ENCODE measurements at places on chromosomes 3 and 15. TPM values are rescaled to one million over a fixed set of nuclear protein-coding genes. Genes with fewer than 3 reads are reported as not detected.
A peak's percentile ranks its signal among the peaks of the same experiment; 100 is the strongest.

Gene GRAMD1C
- 7.4 TPM for total RNA-seq

Gene GOLGA8T
- total RNA-seq = not detected

Gene PLA2G4F
- 16.0 TPM for total RNA-seq

DNA sequence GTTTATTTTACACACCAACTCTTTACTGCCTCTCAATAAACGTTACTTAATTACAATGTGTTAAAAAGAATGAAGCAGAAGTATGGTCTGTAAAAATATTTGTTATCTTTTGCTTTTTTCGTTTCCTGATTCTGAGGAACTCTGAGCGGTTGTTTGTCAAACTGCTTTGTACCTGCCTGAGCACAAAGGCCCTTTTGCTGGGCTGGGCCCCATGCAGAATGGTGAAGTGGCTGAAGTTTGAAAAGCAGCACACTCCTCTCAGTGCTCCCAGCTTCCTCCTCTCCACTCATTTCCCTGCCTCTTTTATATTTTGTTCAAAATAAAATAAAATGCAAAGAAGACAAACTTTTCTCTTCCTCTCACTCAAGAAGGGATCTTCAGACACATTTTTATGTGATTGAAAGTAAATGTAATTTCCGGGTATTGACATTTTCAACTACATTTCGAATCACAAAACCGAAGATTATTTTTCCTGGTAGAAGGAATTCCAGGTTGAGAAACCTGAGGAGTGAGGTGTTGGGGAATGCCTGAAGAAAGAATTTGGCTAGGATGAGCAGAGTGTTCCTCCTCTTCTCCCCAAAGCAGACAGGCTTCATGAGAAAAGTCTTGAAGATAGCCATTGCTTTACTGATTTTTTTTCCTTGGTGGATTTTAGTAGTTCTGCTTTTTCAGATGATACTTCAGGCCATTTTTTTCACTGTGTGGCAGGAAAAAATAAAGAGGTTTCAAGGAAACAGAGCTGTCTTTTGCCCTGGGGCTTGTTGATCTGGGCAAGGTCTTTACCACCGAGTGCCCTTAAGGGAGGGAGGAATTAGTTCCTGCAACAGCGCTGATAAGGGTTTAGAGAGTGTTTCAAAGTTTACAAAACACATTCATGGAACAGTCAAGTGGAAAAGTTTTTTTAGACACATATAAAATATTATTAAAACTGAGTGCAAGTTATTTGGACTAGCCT lies 229.8 kb downstream of the NFKBIZ start:
- no peak for DNase-seq
- no peak overlapping the region for H3K27ac ChIP-seq
- no peaks in the 10 kb centered on the region for H3K4me1 ChIP-seq
- H3K27me3 ChIP-seq = no peaks in the 10 kb centered on the region
- no peaks in the 10 kb centered on the region for H3K36me3 ChIP-seq
- H3K4me3 ChIP-seq = no peak overlapping the region

- H3K4me1 ChIP-seq = no peaks in the 10 kb centered on the region
- H3K4me3 ChIP-seq = no peak overlapping the region
- no peaks in the 10 kb centered on the region for H3K27me3 ChIP-seq
- no peak overlapping the region for H3K27ac ChIP-seq
- no peaks in the 10 kb centered on the region for H3K36me3 ChIP-seq
- DNase-seq = no peak
These were observed 45.7 kb downstream of the CTDSPL start for GRCh38 chr3:37907371-37907770.

DNA sequence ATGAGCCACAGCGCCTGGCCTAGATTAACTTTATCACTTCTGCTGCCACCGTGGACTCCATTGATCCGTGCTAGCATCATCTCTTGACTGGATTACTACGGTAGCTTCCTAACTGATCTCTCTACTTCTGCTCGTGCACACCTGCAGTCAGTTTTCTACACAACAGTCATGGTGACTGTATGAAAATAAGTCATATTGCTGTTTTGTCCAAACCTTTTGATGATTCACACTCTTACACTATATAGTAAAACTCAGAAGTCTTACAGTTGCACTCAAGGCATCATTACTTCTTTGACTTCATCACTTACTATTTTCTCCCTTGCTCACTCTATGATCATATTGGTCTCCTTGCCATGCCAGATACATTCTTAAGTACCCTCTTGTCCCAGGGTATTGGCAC lies 10.1 kb downstream of the PDCD6IP start:
- H3K27me3 ChIP-seq = no peaks in the 10 kb centered on the region
- H3K4me3 ChIP-seq = no peak overlapping the region
- DNase-seq = no peak
- no peaks in the 10 kb centered on the region for H3K4me1 ChIP-seq
- H3K27ac ChIP-seq = no peak overlapping the region
- no peaks in the 10 kb centered on the region for H3K36me3 ChIP-seq

Gene TMEM42
- 27.1 TPM for total RNA-seq

DNA sequence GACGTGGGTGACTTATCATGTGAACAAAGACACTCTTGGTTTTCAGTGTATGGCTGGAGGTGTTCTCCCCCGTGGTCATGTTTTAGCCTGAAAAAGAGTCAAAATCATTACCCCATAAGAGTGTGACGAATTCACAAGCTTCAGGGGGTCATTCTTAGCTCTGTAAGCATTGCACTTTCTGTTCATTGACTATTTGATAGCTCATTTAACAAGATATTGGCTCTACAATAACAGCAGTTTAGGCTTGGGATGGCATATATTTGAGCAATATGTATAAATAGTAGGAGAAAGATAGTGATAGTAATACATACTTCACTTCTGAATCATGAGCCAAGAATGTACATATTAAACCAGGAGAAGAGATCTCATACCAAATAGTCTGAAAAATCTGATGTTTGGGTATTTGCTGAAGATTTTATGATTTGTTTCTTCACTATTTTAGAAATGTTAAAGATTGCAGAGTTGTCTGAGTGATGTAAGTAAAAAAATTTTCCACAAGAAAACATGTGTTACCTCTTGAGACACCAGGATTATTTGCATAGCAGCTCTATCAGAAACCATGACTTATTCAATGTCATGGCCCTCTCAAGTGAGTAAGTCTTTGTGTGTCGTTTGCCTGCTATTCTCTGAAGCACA lies 996.0 kb downstream of the OTOL1 start:
- H3K4me3 ChIP-seq = no peak overlapping the region
- H3K27me3 ChIP-seq = no peaks in the 10 kb centered on the region

Gene ASB14
- total RNA-seq = not detected

Gene PLCH1
- total RNA-seq = 0.64 TPM

Gene STAB1
- 68.6 TPM for total RNA-seq

Gene STARD5
- total RNA-seq = 23.2 TPM

DNA sequence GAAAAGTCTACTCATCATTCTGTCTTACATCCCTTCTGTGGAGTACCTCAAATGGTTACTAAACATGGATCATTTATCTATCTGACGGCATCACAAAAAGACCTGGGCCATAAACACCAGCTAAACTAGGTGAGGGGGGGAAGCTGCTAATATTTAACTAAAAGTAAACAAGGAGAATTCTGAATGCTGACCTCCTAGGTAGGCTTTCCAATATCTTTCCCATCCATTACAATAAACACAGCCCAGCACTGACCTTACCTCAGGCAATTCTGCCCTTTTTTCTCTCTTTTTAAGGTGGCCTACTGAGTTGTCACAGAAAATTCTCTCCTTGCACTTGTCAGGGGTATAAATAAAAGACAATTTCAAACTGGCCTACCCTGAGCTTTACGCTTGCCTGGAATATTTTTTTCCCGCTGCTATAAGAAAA lies 33.1 kb downstream of the USF3 start:
- no peak for DNase-seq
- no peaks in the 10 kb centered on the region for H3K4me1 ChIP-seq
- no peak overlapping the region for H3K4me3 ChIP-seq
- H3K36me3 ChIP-seq = no peaks in the 10 kb centered on the region

Gene SPTBN5
- 1.2 TPM for total RNA-seq

DNA sequence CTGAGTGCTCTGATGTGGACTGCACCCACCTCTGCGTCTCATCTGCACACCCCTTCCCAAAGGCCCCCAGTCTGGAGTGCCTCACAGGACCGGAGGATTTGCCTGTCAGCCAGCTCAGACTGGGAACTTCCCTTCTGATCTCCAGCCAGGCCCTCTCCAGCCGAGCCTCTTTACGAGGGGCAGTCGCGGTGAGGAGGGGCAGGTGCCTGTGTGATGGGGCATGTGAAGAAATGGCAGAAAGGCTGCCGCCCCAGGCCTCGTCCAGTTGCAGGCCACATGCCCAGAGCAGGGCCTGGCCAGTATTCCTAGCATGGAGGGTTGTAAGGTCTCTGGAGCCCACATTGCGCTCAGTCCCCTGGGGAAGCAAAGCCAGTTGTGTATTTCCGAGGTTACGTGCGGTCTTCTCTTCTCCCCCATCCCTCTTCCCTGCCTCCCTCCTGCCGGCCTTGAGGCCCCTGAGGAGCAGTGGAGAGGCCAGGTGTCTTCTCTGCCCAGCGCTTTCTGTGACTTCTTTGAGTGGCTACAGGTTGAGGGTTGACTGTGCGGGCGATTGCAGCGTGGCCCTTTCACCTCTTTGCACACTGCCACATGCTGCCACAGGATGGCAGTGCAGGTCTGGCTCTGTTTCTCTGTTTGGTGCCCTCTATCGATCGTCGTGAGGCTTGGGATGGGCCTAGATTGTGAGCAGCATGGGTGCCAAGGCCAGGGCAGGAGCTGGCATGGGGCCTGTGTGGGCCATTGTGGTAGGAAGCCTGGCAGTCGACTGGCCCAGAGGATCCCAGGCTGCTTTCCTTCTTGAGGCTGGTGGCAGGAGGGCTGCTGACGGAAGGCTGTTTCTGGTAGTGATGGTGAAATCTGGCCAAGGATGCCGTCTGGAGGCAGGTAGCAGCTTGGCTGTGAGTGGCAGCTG lies 5.3 kb downstream of the CLK3 start:
- DNase-seq = peak; percentile 58
- no peak overlapping the region for H3K27ac ChIP-seq
- peaks cover 19% of the 10 kb centered on the region for H3K4me1 ChIP-seq
- H3K4me3 ChIP-seq = no peak overlapping the region

DNA sequence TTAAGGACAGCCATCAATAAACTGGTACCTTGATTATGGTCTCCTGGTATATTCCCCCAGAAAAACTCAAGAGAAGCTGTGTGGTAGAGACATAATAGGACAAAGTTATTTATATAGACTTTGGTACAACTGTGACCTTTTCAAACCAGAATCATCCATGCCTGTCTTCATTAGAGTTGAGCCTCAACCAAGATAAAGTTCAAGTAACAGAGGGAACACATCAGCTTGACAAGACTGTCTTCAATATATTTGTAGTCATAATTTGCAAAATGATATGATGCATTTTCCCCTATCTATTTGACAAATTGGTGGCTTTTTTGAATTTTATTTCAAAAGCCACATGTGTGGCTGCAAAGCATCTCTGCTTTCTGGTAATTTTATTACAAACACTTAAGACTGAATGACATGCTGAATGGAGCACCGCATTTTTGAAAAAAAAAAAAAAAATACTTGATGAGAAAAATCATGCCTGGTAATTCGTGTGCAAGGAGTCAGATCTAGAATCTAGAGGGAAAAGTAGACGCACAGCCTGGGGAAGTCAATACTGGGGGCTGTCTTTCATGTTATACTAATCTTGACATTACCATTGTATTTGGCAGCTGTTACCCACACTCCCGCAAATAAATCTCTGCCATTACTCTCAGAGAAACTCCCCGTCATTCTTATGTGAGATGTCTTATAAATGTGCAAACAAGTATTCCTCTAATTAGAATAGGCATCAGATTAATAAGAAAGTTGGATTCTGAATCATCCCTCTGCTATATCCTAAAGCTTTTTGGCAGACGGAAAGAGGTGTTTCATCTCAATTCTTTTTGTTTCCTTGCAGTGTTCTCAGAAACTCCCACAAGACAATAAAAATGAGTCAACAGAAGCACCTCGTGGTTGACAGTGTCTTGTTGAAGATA lies 554.8 kb upstream of the CBLB start:
- H3K27me3 ChIP-seq = no peaks in the 10 kb centered on the region
- H3K27ac ChIP-seq = no peak overlapping the region
- H3K4me1 ChIP-seq = no peaks in the 10 kb centered on the region
- H3K36me3 ChIP-seq = no peaks in the 10 kb centered on the region

Gene UQCC5
- 3.0 TPM for total RNA-seq

Gene TERC
- total RNA-seq = 1,013 TPM

Gene CCNB2
- total RNA-seq = 8.3 TPM

Gene KBTBD12
- not detected for total RNA-seq

- no peak for DNase-seq
- H3K27ac ChIP-seq = no peak overlapping the region
- H3K4me1 ChIP-seq = no peaks in the 10 kb centered on the region
- no peak overlapping the region for H3K4me3 ChIP-seq
These were observed 544.6 kb upstream of the NECTIN3 start for GRCh38 chr3:110526777-110527727.

Gene LDHAL6B
- total RNA-seq = not detected

Gene CSTA
- total RNA-seq = 14.5 TPM

DNA sequence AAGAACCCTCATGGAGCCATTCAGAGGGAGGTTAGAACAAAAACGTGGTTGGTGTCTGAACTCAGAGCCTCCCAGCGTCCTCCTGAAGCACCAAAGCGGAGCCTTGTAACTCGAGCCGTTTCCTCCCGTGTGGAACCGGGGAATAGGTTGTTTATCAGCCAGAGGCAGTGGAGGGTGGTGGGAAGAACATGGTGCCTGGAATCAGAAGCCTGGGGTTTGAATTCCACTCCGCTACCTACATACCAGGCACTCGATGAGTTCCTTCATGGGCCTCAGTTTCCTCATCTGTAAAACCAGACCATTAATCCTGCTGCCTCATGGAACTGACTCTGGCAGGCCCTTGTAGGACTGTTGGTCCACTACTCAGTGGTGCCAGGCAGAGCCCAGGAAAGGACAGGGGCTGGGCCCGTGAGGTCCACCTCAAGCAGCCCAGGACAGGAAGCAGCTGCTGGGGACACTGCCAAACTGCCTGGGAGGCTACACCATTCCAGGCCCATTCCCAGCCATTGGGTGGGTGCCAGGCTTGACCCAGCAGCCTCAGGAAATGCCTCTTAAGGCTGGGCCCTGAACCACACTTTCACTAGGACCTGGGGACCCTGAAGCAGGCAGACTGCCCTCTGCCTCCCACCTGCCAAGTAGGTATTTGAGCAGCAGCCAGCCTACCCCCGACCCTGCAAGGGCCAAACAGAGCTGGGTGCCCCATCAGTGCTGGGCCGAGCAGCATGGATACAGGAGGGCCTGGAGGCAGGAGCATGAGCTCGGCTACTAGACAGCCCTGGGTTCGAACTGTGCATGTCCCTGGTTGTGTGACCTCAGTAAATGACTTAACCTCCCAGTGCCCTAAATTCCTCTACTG lies 33.4 kb downstream of the PRKCD start:
- no peaks in the 10 kb centered on the region for H3K36me3 ChIP-seq
- H3K4me1 ChIP-seq = no peaks in the 10 kb centered on the region
- no peak overlapping the region for H3K4me3 ChIP-seq
- H3K27ac ChIP-seq = peak overlapping the region; percentile 62
- no peak for DNase-seq
- no peaks in the 10 kb centered on the region for H3K27me3 ChIP-seq

Data from prostate gland (tissue), 2 donors.